ENCODE measurements at places on chromosomes 2 and 18. TPM values are rescaled to one million over a fixed set of nuclear protein-coding genes. Genes with fewer than 3 reads are reported as not detected.

CYTIP gene
- total RNA-seq = 238 TPM

CELF4 gene
- total RNA-seq = not detected

DNA sequence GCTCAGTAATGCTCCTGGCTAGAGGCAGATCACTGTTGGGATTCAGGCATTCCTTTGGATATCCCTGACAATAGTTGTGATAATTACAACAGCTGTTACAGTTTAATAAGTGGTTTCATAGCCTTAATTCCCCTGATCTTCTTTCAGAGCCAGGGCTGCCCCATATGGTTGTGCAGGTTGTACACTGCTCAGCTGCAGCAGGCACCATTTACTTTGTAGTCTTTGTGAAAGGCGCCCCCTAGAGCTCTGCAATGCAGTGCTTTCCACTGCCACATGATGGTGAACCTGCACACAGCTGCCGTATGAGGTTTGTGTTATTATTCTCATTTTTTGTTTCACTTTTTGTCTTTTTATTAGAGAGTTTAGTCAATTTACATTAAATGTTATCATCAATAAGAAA, 239.1 kb downstream of the KCNS3 start:
- no peak overlapping the region for H3K27ac ChIP-seq
- DNase-seq = no peak
- no peaks in the 10 kb centered on the region for H3K36me3 ChIP-seq
- H3K4me3 ChIP-seq = no peak overlapping the region
- H3K4me1 ChIP-seq = no peaks in the 10 kb centered on the region

DNA sequence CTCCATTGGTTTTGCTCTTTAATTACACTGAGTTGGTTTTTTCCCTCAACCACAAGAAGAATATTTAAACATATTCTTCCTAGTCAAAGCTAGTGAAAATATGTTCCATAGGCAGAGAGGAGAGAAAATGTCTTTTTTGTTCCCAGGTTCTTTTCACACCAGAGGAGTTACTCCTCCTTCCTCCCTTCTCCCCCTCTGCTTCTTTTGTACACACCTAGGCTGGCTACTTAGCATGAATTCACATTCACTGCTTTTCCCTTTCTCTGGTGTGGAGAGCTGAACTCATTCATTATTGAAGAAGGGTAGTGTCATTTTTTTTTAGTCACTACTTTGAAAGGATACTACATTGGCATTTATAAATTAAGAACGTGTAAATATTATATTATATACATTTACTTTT, 56.6 kb upstream of the UGP2 start:
- H3K27me3 ChIP-seq = no peaks in the 10 kb centered on the region
- H3K36me3 ChIP-seq = peaks cover 2% of the 10 kb centered on the region
- no peak overlapping the region for H3K4me3 ChIP-seq

GRCh38 chr2:239603411-239604356, 202.9 kb upstream of the HDAC4 start:
- H3K36me3 ChIP-seq = no peaks in the 10 kb centered on the region
- no peaks in the 10 kb centered on the region for H3K4me1 ChIP-seq
- DNase-seq = peak; percentile 8
- peaks cover 22% of the 10 kb centered on the region for H3K27me3 ChIP-seq
- H3K27ac ChIP-seq = no peak overlapping the region
